Bronchial smooth muscle cell (primary cell): ENCODE measurements at places on chromosomes 12 and 14. TPM values are rescaled to one million over a fixed set of nuclear protein-coding genes. Genes with fewer than 3 reads are reported as not detected.

CD163 gene
- total RNA-seq = not detected in 2 replicates

KCNC2 gene
- not detected in 2 replicates for total RNA-seq

CLEC1B gene
- not detected in 2 replicates for total RNA-seq

STAC3 gene
- 0.63 and 0.69 TPM in 2 replicates for total RNA-seq

CMA1 gene
- not detected in 2 replicates for total RNA-seq

TAS2R9 gene
- 0.09 and 0.16 TPM in 2 replicates for total RNA-seq

B4GALNT3 gene
- total RNA-seq = under 0.01 TPM in 2 replicates

HNRNPA1 gene
- total RNA-seq = 311 and 589 TPM in 2 replicates

ABCB9 gene
- 11.3 and 12.9 TPM in 2 replicates for total RNA-seq

LRRC9 gene
- not detected in 2 replicates for total RNA-seq

SIX1 gene
- total RNA-seq = 9.8 and 18.1 TPM in 2 replicates

KCNH5 gene
- 0.60 and 0.95 TPM in 2 replicates for total RNA-seq

NELL2 gene
- total RNA-seq = under 0.01 TPM in 1 of 2 replicates, not detected in the other

KERA gene
- total RNA-seq = not detected in 2 replicates

RTN1 gene
- total RNA-seq = under 0.01 and 0.16 TPM in 2 replicates

STXBP6 gene
- total RNA-seq = 3.9 and 7.6 TPM in 2 replicates

SRGAP1 gene
- 9.3 and 16.5 TPM in 2 replicates for total RNA-seq

GUCY2C gene
- under 0.01 TPM in 1 of 2 replicates, not detected in the other for total RNA-seq

PPFIA2 gene
- total RNA-seq = 0.09 and 0.95 TPM in 2 replicates

MGST1 gene
- 37.1 and 38.0 TPM in 2 replicates for total RNA-seq

RBM19 gene
- total RNA-seq = 17.8 and 19.3 TPM in 2 replicates

NID2 gene
- total RNA-seq = 110 and 166 TPM in 2 replicates

LRP1-AS gene
- 0.17 TPM in 1 of 2 replicates, not detected in the other for total RNA-seq

NKX2-1 gene
- total RNA-seq = 0.09 TPM in 1 of 2 replicates, not detected in the other

KRT2 gene
- total RNA-seq = not detected in 2 replicates

ATXN2 gene
- 16.5 and 18.6 TPM in 2 replicates for total RNA-seq

HPD gene
- total RNA-seq = 0.60 and 1.7 TPM in 2 replicates

HOTAIR gene
- total RNA-seq = not detected in 2 replicates

OAS2 gene
- 0.69 and 2.0 TPM in 2 replicates for total RNA-seq

TTC7B gene
- 13.1 and 13.2 TPM in 2 replicates for total RNA-seq

CCDC196 gene
- not detected in 2 replicates for total RNA-seq

NOXRED1 gene
- 0.26 and 0.32 TPM in 2 replicates for total RNA-seq

GPX2 gene
- not detected in 2 replicates for total RNA-seq

SIX4 gene
- 8.5 and 14.5 TPM in 2 replicates for total RNA-seq

ISM2 gene
- total RNA-seq = 0.16 and 0.17 TPM in 2 replicates

SOCS2 gene
- 5.8 and 16.7 TPM in 2 replicates for total RNA-seq

COX8C gene
- not detected in 2 replicates for total RNA-seq

PITPNM2 gene
- total RNA-seq = 7.3 and 10.2 TPM in 2 replicates

IGF1 gene
- total RNA-seq = 0.63 and 2.7 TPM in 2 replicates

TECPR2 gene
- total RNA-seq = 10.1 and 10.2 TPM in 2 replicates

KLRC1 gene
- total RNA-seq = not detected in 2 replicates

PAH gene
- total RNA-seq = not detected in 2 replicates

HOXC9 gene
- total RNA-seq = 0.52 and 0.63 TPM in 2 replicates
